Activated CD4-positive, alpha-beta T cell treated with anti-CD3 and anti-CD28 coated beads, Interleukin-2, amount 50 U/mL, for 4 hours (primary cell): ENCODE measurements at places on chromosomes 6 and 20.
A peak's percentile ranks its signal among the peaks of the same experiment; 100 is the strongest.

- peak; percentile 89 for DNase-seq
Measured at GRCh38 chr20:57381596-57382503, 9.3 kb upstream of the RBM38 start.

- no peak for DNase-seq
Measured at GRCh38 chr20:18401305-18401704, 65.5 kb downstream of the DZANK1 start.

DNA sequence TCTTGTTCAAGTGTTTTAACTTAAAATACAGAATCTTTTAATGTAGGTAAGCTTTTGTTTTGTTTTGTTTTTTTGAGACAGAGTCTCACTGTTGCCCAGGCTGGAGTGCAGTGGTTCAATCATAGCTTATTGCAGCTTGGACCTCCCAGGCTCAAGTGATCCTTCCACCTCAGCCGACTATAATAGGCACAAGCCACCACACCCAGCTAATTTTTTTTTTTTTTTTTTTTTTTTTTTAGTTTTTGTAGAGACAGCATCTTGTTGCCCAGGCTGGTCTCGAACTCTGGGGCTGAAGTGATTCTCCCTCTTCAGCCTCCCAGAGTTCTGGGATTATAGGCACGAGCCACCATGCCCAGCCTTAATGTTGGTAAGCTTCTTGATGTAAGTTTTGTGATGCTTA, 3.3 kb downstream of the EFHC1 start:
- DNase-seq, result no peak

- no peak for DNase-seq
Measured at GRCh38 chr6:41430875-41431274, 95.5 kb downstream of the NCR2 start.

DNA sequence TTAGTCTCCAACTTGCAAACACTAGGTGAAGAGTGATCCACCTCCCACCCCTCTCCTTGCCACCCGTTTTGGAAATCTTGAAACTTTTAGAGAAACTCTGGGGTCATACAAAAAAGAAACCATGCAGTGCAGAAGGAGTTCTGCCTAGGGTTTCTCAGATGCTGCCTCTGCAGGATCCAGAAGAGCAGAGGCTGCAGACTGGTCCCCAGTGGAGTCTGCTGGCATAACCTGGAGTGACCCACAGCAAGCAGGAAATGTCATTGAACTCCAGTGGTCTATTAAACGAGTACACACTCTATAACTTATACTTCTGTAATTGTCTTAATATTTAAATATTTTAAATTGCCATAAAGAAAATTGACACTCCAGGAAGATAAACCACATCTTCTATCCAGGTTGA, 280.7 kb upstream of the NT5E start:
- DNase-seq, result no peak

GRCh38 chr20:33165416-33166055, 2.4 kb upstream of the BPIFA2 start:
- no peak for DNase-seq

- no peak for DNase-seq
Measured at GRCh38 chr6:77461796-77462195, 1.5 kb downstream of the HTR1B start.

DNA sequence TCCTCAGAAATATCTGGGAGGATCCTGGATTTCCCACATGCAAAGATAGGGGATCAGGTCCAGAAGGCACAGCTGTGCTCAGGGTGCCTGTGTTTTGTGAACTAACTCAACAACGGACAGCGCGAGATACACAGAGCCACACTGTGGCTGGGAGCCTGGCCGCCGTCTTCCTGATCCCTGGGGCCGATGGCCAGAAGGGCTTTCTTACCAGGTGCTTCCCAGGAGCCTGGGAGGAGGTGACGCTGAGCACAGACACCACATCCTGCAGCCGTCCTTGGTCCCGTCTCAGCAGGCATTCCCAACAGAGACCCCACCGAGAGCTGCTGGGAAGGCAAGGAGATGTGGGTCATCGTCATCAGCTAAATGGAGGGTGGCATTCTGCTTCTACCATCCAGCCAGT, 144.6 kb upstream of the AFDN start:
- DNase-seq, result no peak

- no peak for DNase-seq
Measured at GRCh38 chr20:16063881-16064280, 509.4 kb downstream of the KIF16B start.

DNA sequence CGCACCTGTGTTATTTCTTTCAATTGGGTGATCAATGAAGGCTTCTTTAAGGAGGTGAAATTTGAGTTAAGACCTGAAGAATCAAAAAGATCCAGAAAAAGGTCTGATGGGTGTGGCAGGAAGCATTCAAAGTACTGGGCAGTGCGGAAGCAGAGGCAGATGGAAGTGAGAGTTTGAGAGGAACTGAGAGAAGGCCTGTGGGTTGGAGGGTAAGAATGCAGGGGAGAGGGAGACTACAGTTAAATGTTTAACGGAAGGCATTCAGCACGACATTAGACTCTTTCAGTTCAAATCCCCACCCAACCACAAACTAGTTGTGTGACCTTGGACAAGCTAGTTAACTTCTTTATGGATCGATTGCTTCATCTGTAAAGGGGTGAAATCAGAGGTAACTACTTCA, 50.5 kb upstream of the GCM1 start:
- DNase-seq, result no peak

DNA sequence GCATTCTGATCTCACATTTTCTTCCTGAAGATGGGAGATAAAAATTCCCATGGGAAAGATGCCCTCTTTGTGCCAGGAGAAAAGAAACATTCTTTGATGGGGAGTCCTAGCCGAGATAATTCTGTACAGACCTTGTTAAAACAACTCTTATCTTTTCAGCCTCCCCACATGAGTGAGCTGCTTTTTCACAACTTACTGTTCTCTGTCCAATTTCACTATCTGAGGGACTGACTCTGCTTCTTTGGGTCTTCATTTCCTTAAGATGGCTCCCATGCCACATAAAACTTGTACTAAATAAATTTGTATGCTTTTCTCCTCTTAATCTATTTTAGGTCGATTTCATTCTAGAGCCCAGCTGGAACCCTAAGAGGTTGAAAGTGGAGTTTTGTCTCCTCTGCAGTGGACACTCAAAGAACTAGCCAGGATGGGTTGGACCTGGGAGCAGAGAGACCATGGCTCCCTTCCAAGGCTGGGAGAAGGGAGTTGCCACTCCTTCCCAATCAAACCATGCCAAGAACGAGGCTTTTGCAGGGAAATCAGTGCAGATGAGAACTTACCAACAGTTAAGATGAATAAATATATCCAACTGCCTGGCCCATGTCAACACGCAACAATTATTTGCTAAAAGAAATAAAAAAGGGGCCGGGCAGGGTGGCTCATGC, 285.8 kb upstream of the SULF2 start:
- DNase-seq, result no peak

- DNase-seq, result no peak
Measured at GRCh38 chr6:119360262-119360915, 10.8 kb upstream of the MAN1A1 start.

- no peak for DNase-seq
Measured at GRCh38 chr6:165298875-165299274, 10.5 kb downstream of the C6orf118 start.

GRCh38 chr6:125919618-125920017, 37.0 kb upstream of the HINT3 start:
- DNase-seq, result no peak

GRCh38 chr6:4347877-4348276, 212.5 kb upstream of the ECI2 start:
- DNase-seq, result no peak

- DNase-seq, result no peak
Measured at GRCh38 chr20:59008715-59009336, 1.8 kb upstream of the CTSZ start.

- DNase-seq, result no peak
Measured at GRCh38 chr20:48737434-48738093, 90.2 kb downstream of the PREX1 start.

- DNase-seq, result peak; percentile 12
Measured at GRCh38 chr20:36573798-36574365, 485 bp downstream of the TGIF2 start.

GRCh38 chr6:43510827-43511163, 649 bp upstream of the LRRC73 start:
- no peak for DNase-seq

DNA sequence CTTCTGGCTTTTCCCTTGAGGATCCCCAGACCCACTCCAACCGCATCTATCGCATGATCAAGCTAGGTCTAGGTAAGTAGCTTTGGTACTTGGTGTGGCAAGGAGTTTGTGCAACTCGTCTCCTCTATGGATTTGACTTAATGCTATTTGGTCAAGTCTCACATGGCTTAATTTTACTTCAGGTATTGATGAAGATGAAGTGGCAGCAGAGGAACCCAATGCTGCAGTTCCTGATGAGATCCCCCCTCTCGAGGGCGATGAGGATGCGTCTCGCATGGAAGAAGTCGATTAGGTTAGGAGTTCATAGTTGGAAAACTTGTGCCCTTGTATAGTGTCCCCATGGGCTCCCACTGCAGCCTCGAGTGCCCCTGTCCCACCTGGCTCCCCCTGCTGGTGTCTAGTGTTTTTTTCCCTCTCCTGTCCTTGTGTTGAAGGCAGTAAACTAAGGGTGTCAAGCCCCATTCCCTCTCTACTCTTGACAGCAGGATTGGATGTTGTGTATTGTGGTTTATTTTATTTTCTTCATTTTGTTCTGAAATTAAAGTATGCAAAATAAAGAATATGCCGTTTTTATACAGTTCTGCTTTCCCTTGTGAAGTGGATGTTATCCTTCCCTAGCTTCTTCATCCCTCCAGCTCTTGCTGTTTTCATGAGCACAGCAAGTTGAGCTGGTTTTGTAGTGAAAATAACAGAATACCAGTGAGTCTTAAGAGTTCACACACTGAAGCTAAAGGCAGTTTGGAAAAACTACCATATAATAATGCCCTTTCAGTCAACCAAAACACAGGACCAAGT, 3.8 kb downstream of the SLC35B2 start:
- peak; percentile 55 for DNase-seq

DNA sequence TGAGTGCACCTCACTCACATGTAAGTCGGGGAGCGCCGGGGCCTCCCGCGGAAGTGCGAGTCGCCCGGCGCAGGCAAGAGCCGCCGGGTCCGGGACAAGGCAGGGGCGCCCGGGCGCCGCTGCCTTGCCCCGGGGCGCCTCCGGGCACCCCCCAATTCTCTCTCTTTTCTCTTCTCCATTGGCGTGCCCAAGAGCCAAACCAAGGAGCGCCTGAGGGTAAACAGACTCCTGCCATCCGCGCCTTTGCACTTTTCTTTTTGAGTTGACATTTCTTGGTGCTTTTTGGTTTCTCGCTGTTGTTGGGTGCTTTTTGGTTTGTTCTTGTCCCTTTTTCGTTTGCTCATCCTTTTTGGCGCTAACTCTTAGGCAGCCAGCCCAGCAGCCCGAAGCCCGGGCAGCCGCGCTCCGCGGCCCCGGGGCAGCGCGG, 36.8 kb downstream of the GNAS start:
- DNase-seq, result no peak

- no peak for DNase-seq
Measured at GRCh38 chr20:25203089-25203488, 7.6 kb downstream of the ENTPD6 start.

GRCh38 chr6:168956884-168957730, 296.5 kb downstream of the THBS2 start:
- peak; percentile 11 for DNase-seq
